ENCODE measurements at places on chromosomes 7 and 10.

- no peak for DNase-seq
These were observed 22.3 kb downstream of the COX15 start for GRCh38 chr10:99709480-99710229.

DNA sequence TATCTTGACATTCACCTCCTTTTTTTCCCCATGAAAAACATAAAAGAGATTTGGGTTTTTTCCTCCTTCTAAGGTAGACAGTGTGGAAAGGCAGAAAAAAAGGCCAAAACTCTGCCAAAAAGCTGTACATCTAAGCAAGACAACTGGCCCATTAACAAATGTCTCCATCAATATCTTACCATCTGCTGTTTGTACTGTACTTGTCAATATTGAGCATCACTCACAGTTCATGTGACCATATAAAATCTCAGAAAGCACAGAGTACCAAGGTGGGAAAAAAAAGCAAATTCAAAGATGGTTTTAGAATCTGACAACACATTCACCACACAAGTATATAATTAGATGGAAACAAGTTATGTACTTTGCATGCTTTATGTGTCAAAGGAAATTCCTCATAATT lies 52.6 kb downstream of the CACNA2D1 start:
- DNase-seq, result peak; percentile 61

DNA sequence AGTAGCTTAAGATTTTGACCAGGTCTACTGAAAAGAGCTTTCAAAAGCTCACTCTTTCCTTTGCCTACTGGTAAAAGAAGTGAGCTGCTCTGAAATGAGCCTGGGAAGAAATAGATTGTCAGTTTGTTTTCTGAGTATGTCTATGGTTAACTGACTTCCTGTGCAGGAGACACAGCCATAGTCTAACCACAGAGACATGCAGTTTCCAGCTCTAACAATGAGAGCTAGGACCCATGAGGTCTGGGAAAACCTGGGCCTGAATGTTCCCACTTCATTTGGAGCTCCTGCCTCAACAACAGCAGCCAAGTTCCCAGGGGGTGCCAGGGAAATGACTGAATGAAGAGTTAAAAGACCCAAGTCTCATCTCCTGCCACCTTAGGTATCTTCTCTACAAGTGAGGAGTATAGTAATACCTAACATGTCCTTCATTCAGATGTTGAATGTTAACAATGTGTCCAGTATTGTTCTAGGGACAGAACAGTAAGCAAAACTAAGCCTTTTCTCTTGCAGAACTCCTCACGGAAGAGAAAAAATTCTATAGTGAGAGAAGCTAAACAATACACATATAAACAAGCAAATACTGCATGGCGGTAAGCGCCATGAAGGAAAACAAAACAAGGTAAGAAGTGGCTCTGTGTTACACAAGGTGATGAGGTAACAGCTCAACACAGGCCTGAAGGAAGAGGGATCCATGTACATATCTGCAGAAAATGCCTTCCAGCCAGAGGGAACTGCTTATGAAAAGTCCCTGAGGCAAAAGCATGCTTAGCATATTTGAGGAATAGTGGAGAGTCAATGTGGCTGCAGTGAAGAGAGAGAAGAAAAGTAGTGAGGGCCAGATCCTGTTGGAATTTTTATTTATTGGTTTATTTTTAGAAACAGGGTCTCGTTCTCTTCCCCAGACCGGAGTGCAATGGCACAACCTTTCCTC lies 26.4 kb upstream of the ANKRD1 start:
- no peak for DNase-seq

GRCh38 chr10:7260412-7260900 lies 150.4 kb downstream of the SFMBT2 start:
- DNase-seq, result no peak

DNA sequence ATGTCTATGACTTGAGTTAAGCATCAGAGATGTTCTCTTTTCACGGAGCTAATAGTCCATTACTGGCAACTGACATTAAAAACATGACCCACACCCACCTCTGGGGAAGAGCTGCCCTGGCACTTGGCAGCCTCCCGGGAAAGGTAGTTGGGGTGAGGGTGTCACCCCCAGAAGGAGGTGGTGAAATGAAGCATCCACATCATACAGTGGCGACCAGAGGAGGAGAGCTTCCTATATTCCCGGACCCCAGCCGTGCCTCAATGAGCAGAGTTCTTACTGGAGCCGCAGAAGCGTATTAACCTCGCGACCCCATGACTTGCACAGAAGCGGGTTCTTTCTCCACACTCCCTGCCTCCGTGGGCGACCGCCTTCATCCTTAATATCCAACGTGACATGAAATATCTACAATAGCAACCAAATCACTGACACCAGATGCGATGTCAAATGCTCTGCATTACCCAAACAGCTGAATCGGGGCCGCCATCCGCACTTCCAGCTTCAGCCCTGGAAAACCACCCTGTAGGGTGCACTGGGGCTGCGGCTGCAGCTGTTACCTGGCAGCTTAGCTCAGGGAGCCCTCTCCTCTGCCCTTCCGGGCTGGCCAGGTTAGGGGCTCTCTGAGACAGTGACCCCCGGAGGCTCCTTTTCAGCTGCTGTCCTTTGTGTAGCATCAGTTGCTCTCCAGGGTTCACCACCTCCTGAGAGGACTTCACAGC lies 103.1 kb upstream of the PARD3 start:
- DNase-seq, result no peak

Data from NCI-H1694 treated with DMSO at 0.1 percent for 48 hours (cell line).